ENCODE measurements at places on chromosomes 12 and 14.

DNA sequence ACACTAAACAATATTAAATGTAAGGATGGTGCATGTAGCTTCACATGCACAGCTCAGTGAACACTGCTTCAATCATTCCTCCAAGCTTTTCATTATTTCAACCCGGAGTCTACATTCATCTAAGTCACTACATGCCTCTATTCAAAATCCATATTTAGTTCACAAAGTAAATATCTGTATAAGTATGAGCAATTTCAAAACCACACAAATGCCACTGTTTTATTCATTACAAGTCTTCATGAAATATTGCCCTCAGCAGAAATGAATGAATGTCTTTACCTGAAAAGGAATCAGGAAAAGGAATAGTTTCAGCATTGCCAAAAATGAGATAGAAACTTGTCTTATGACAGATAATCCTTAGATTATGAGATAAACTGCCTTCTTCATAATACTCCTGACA lies 149.4 kb downstream of the SLC38A4 start:
- DNase-seq = no peak

- peak; percentile 33 for DNase-seq
Observed at GRCh38 chr14:102088012-102088792, 1.4 kb upstream of the HSP90AA1 start.

DNA sequence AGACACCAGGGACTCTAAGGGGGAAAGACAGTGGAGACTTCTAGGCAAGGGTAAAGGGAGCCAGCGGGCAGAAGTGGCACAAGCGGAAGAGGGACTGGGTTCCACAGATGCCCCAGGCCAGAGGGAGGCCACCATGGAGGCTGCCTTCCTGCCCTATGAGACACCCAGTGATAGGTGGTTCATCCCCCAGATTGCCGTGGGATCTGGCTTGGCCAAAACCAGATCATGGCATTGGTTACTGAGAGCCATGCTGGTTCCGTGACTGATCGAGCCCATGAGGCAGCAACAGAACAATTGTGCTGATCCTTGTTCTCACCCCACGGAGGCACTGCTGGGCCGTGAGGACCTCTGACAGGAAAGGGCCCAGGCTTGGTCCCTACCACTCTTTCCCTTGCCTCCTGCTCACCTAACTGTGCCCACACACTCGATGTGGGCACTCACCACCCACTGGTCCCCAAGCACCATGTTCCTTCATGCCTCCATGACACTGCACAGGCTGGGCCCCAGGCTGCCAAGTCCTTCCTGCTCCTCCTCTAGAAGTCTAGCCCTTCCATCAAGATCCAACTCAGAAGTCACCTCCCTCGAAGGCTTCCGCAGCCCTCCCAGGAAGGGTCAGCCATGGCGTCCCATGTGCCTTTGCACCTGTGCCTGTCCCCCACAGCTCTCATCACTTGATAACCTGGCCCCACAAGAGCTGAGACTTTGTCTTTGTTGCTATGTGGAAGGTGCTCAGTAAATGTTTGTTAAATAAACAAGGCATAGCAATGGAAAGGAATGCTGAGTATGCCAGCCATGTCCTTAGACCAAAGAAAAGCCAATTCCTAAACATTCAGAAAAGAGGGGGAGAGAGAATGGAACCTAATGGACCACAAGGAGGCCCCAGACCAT lies 7.3 kb downstream of the KRT79 start:
- no peak for DNase-seq

DNA sequence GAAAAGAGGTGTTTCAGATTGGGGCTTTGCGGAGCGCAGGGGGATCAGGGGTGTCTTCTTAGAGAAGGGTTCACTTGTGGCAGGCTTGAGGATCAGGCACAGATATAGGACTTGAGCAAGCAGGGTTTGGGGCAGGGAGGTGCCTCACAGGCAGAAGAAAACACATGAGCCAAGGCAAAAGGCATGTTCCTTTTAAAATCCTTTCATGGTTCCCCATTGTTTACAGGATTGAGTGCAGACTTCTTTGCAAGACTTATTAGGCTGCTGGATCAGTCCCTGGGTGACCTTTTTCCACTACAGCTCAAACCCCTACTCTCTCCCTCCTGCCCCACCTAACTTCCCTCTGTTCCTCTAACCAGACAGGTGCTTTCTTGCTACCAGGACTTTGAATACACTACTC lies 19.7 kb downstream of the HSPB8 start:
- DNase-seq = no peak

DNA sequence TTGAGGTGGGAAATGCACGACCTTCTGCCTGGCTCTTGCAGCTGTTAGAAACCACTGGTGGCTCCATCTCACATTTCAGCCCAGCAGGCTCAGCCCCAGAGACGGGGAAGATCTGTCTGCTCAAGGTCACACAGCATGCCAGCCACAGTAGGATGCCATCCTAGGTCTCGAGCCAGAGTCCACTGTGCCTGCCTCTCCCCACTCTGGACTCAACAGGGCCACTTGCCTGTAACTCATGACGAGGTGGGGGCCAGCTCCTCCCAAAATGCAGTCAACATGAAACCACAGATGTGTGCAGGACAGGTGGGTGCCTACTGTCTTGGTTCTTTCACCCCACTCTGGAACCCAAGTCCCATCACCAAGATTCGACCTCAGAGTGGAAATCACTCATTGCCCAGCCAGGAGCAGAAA lies 23.2 kb downstream of the BCL11B start:
- no peak for DNase-seq

- no peak for DNase-seq
Observed at GRCh38 chr14:33811721-33812120, 139.2 kb downstream of the EGLN3 start.

GRCh38 chr12:66071549-66071948 lies 59.0 kb downstream of the LLPH start:
- no peak for DNase-seq

- no peak for DNase-seq
Observed at GRCh38 chr12:7017870-7018349, 366 bp downstream of the LPCAT3 start.

DNA sequence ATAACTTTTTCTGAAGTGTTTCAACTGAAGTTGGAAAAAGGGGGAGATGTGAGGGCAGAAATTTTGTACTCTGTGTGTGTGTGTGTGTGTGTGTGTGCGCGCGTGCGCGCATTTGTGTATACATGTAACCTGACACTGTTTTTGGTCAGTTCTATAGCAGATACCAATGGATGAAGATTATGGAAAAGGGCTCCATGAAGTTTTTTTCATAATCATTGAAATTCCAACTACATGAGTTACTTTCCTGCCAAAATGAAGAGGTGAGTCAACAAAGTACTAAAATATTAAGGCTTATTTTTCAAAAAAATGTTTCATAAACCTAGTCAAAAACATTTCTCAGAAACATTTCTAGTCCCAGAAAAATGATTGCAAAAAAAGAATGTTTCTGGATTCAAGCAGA lies 25.7 kb upstream of the CERS5 start:
- DNase-seq = no peak

GRCh38 chr14:76320486-76320885 lies 55.5 kb upstream of the ESRRB start:
- DNase-seq = no peak

DNA sequence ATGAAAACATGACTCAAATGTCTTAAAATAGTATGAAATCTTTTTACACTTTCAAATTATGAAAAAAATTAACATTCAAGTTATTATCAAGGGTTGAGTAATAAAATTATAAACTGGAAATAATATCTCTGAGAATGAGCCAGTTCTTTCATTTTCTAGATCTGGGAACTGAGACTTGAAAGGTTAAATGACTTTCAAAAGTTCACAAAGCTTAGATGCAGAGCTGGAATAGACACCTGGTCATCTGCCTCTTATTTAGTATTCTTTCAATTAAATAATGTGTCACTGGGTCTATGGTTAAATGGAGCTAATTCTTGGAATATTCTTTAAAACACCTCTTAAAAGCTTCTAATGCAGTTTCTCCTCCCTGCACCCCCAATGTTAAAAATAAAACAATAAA lies 86.6 kb downstream of the CDK17 start:
- no peak for DNase-seq
